ENCODE measurements at places on chromosomes 5 and 9. TPM values are rescaled to one million over a fixed set of nuclear protein-coding genes. Genes with fewer than 3 reads are reported as not detected.

DNA sequence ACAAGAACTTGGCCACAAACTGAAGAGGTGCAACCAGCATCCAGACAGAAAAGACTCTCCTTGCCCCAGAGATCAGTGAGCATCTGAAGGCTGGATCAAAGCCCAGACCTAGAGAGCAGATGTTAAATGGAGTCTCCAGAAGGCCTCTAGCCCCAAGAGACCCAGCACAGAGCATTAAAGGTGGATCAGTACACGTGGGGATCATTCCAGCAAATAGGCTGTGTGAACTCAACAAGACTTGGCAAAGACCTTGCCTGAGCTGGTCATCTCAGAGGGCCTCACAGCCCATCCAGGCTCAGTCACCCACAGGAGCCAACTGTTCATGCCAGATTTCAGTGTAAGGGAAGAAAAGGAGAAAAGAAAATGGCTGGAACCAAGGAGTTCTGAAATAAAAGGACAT, 214.0 kb downstream of the ENC1 start:
- no peak for DNase-seq

Gene MYMK
- total RNA-seq: not detected

DNA sequence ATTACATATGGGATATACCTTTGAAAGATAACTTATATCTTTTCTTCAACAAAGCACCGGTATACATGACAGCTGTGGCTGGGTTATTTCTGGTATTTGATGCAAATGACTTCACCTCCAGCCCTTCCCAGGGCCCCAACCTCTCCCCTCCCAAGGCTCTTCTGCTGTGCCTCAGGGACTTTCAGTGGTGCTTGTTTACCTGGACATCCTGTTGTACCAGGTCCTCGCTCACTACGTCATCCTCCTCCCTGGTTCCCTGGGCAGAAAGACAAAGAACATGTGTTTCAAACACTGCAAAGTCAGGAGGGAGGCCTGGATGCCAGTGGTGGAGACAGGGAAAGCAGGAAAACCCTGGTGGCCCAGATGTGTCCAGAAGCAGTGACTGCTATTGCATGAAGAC, 23.4 kb downstream of the ANXA6 start:
- DNase-seq: no peak

Gene PURA
- total RNA-seq: 37.1 TPM

- no peak for DNase-seq
Observed at GRCh38 chr5:7886849-7887475, 18.0 kb downstream of the MTRR start.

- DNase-seq: no peak
Observed at GRCh38 chr5:122447879-122448278, 135.8 kb downstream of the SNCAIP start.

Gene POU5F2
- total RNA-seq: 0.40 TPM

Gene FOXD4L6
- not detected for total RNA-seq

DNA sequence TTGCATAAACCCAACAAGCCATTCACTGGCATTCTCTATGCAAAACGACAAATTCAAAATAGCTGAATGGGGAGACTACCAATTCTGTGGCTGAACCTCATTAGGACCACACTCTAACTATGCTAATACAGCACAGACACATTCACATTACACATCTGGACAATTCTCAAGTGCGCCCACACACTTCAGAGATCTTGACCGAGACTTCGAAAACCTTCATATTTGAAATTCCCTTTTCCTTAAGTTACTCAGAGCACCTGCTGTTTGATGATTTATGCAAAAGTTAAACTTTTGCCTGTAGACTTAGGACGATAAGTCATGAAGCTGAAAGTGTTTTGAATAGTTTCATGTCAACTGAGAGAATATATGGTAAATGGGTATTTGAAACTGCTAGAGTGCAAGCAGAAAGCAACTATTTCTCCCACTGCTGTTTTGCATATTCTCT, 111.9 kb downstream of the FBN2 start:
- DNase-seq: no peak

Measured in right cardiac atrium (tissue), 5 donors.